Heart right ventricle (tissue), 16 donors: ENCODE measurements at places on chromosomes 5 and 9. TPM values are rescaled to one million over a fixed set of nuclear protein-coding genes. Genes with fewer than 3 reads are reported as not detected.

ISL1 gene
- total RNA-seq = not detected

DNA sequence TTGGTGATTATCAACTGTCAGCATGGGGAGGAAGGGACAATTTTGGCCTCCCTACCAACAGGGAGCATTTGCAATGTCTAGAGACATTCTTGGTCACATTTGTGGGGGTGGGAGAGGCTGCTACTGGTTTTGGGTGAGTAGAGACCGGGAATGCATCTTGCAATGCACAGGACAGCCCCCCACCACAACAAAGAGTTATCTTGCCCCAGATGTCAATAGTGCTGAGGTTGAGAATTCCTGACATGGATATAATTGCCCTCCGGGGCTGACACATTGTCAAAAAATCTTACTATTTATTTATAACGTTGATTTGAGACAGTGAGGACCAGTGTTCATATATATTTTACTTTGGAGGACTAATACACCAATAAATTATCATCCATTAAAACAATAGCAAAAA, 316.1 kb downstream of the PSAT1 start:
- no peak overlapping the region for H3K27ac ChIP-seq
- no peak for DNase-seq
- no peaks in the 10 kb centered on the region for H3K36me3 ChIP-seq
- no peaks in the 10 kb centered on the region for H3K4me1 ChIP-seq

- H3K4me1 ChIP-seq = no peaks in the 10 kb centered on the region
- H3K4me3 ChIP-seq = no peak overlapping the region
- no peaks in the 10 kb centered on the region for H3K36me3 ChIP-seq
These were observed 132.8 kb downstream of the ZNF354C start for GRCh38 chr5:179192891-179193470.

DNA sequence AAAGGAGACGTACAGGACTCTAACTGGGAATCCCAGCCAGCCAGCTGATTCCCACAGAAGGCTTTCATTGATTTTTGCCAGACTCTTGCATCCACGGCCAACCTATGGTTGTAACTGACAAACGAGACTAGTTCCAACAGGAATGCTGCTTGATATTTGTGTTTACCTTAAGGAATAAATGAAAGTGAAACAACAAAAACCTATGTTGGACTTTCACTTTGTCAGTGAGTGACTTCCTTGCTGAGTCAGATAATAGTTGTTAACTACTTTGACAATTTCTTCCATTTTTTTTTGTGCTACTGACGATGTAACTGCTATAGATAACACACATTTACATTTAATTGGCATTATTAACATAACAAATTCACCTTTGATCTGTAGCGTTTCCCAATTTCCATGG, 63.4 kb upstream of the LRRTM2 start:
- H3K4me3 ChIP-seq = no peak overlapping the region
- no peak overlapping the region for H3K27ac ChIP-seq
- H3K4me1 ChIP-seq = peaks cover 17% of the 10 kb centered on the region
- no peaks in the 10 kb centered on the region for H3K36me3 ChIP-seq

GRCh38 chr5:38756068-38756467, 89.7 kb upstream of the OSMR start:
- H3K4me1 ChIP-seq = peaks cover 9% of the 10 kb centered on the region
- no peak for DNase-seq
- H3K4me3 ChIP-seq = no peak overlapping the region
- H3K27me3 ChIP-seq = no peaks in the 10 kb centered on the region
- no peak overlapping the region for H3K27ac ChIP-seq

DNA sequence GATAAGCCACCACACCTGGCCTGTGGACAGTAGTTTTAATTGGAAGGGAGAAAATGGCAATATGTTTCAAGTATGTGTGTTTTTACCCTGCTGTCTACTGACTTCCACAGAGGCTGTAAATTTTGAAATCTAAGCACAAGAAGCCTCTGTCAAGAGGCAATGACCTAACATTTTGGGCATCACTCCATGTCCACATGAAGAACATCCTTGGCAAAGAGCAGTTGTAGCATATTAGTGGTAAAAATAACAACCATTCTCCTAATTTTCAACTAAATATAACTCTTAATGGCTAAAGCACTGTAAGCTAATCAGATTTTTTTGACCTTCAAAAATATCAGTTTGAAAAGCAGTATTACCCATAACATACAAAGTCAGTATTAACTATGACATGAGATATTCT, 100.3 kb upstream of the APC start:
- no peaks in the 10 kb centered on the region for H3K36me3 ChIP-seq
- no peak for DNase-seq
- H3K27ac ChIP-seq = no peak overlapping the region
- H3K4me1 ChIP-seq = peaks cover 21% of the 10 kb centered on the region

- no peak for DNase-seq
- H3K4me3 ChIP-seq = no peak overlapping the region
- no peaks in the 10 kb centered on the region for H3K4me1 ChIP-seq
- no peaks in the 10 kb centered on the region for H3K27me3 ChIP-seq
These were observed 19.0 kb downstream of the ENC1 start for GRCh38 chr5:74621492-74621891.
